Calu3 (cell line): ENCODE measurements at places on chromosomes 3 and 15. TPM values are rescaled to one million over a fixed set of nuclear protein-coding genes. Genes with fewer than 3 reads are reported as not detected.

Gene TMOD2
- total RNA-seq, result 0.64 and 1.0 TPM in 2 replicates

Gene TXNRD3
- total RNA-seq, result 15.7 and 17.0 TPM in 2 replicates

Gene BCL2A1
- total RNA-seq, result not detected in 2 replicates

Gene C3orf85
- not detected in 2 replicates for total RNA-seq

Gene ADAMTS7
- total RNA-seq, result 1.3 and 1.4 TPM in 2 replicates

Gene RAD51
- 12.8 and 14.5 TPM in 2 replicates for total RNA-seq

Gene TIGIT
- not detected in 2 replicates for total RNA-seq

Gene SNAPC5
- 47.6 and 52.1 TPM in 2 replicates for total RNA-seq

Gene XCR1
- not detected in 2 replicates for total RNA-seq
